ENCODE measurements at places on chromosomes 6 and 20.

GRCh38 chr20:24842918-24843715, 106.0 kb upstream of the CST7 start:
- H3K4me3 ChIP-seq, result no peak overlapping the region
- H3K36me3 ChIP-seq, result no peaks in the 10 kb centered on the region
- DNase-seq, result no peak
- peaks cover 36% of the 10 kb centered on the region for H3K27me3 ChIP-seq

DNA sequence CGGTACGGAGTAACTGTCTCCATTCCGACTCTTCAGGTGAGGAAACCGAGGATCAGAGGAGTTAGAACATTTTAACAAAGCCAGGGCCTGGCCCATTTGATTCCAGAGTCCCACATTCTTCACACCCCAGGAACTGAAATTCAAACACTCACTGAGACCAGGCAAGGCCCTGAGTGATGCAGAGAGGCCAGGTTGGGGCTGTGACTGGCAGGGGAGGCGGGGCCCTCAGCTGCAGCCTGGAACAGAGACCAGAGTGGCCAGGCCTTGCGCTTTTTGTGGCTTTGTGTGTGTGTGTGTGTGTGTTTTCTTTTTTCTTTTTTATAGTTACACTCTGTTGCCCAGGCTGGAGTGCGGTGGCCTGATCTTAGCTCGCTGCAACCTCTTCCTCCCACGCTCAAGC, 57.2 kb downstream of the BCAS4 start:
- no peak overlapping the region for H3K4me3 ChIP-seq
- H3K27me3 ChIP-seq, result no peaks in the 10 kb centered on the region
- peaks cover 3% of the 10 kb centered on the region for H3K4me1 ChIP-seq
- H3K36me3 ChIP-seq, result peaks cover 4% of the 10 kb centered on the region
- H3K27ac ChIP-seq, result peak overlapping the region; percentile 72
- DNase-seq, result no peak

GRCh38 chr6:56814308-56814707, 140.6 kb upstream of the BEND6 start:
- H3K36me3 ChIP-seq, result peaks cover 3% of the 10 kb centered on the region
- H3K4me1 ChIP-seq, result no peaks in the 10 kb centered on the region
- no peak overlapping the region for H3K4me3 ChIP-seq
- no peak overlapping the region for H3K27ac ChIP-seq
- H3K27me3 ChIP-seq, result no peaks in the 10 kb centered on the region

GRCh38 chr6:52574709-52575501, 2.0 kb downstream of the TRAM2 start:
- H3K27me3 ChIP-seq, result no peaks in the 10 kb centered on the region
- peak; percentile 59 for DNase-seq
- H3K4me3 ChIP-seq, result peak overlapping the region; percentile 77

DNA sequence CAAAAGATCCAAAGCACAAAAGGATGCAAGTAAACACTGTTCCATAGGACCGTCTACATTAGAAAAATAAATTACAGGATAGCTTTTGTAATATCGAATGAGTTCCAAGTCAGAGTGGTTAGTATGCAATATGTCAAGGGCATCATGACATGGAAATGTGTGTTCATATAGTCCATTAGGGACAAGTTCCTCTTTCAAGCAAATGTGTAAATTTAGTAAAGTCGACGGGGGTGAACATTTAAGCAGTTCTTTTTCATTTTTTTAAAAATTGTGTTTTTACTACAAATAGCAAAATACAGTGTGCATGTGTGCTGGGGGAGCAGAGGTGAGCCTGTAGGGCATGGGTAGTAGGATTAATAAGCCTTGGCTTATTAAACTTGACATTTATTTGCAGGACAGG, 359.0 kb downstream of the ESR1 start:
- no peaks in the 10 kb centered on the region for H3K27me3 ChIP-seq
- H3K36me3 ChIP-seq, result peaks cover 53% of the 10 kb centered on the region
- H3K27ac ChIP-seq, result peak overlapping the region; percentile 4
- H3K4me1 ChIP-seq, result peaks cover 28% of the 10 kb centered on the region

- no peak for DNase-seq
- H3K27ac ChIP-seq, result no peak overlapping the region
- no peaks in the 10 kb centered on the region for H3K4me1 ChIP-seq
- H3K27me3 ChIP-seq, result peaks cover 17% of the 10 kb centered on the region
- H3K36me3 ChIP-seq, result no peaks in the 10 kb centered on the region
- no peak overlapping the region for H3K4me3 ChIP-seq
Measured at GRCh38 chr20:56780266-56780665, 151.2 kb downstream of the TFAP2C start.

DNA sequence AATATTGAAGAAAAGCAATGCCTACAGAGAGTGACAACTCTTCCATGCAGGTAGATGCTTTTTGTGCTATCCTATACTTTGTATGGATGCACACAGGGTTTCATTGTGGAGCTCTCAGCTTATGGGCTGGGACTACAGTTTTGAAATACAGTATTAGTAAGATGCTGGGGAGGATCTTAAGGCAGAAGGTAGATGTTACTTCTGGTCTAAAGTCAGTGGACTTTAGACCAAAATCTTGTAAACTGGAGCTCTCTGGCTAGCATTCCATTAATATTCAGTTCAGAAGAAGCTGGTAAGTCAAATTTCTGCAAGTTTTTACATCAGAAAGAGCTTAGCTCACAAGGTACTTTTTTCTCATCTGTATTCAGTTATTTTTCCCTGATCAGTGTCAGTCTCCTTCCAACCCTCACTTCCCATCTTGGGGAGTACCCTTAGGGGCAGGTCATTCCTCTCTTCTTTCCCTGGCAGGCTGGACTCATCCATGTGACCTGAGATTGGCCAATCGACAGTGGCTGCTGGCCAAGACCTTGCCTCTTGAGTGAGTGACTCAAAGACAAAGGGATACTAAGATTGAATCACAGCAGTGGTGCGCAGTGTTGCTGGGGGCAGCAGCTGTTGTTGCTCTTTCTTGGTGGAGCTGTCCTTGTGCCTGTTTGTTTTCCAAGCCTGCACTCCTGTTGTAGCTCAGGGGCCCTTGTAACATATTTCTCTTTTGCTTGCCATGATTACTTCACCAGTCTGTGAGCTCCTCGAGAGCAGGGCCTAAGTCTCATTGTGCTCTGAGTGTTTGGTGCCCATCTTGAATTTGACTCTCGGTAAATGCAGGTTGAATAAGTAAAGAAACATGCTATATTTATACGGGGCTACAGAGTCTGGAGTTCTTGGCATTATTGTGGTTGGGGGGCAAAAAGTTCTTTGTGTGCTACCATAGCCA, 2.8 kb upstream of the PHF20 start:
- no peaks in the 10 kb centered on the region for H3K27me3 ChIP-seq
- H3K4me1 ChIP-seq, result peaks cover 51% of the 10 kb centered on the region
- peak overlapping the region; percentile 82 for H3K4me3 ChIP-seq
- DNase-seq, result no peak
- peaks cover 42% of the 10 kb centered on the region for H3K36me3 ChIP-seq

DNA sequence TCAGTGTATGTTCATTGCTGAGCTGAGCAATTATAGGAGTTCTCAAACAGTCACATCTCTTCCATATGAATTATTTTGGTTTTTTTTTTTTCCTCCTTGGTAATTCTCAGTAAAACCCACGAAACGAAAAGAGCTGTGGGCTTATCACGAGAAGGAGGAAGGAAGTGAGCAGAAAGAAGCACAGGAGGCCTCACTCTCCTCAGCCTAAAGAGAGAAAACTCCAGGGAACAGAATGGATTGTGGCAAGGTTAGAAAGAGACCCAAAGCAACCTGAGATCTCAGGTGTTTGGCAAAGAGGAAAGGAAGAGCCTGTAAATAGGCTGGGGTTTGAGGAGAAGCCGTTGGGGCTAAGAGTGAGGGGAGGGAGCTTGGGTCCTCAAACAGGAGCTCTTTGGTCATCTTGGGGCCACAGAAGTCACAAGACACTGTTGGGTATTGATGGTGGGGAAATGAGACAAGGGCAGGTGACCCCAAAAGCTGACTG, 67.8 kb upstream of the CITED2 start:
- H3K4me1 ChIP-seq, result peaks cover 5% of the 10 kb centered on the region
- peaks cover 8% of the 10 kb centered on the region for H3K27me3 ChIP-seq
- no peaks in the 10 kb centered on the region for H3K36me3 ChIP-seq
- no peak for DNase-seq
- H3K4me3 ChIP-seq, result no peak overlapping the region

- peaks cover 4% of the 10 kb centered on the region for H3K36me3 ChIP-seq
- no peak overlapping the region for H3K27ac ChIP-seq
- H3K4me3 ChIP-seq, result no peak overlapping the region
- H3K27me3 ChIP-seq, result peaks cover 50% of the 10 kb centered on the region
Measured at GRCh38 chr6:155352811-155353210, 38.5 kb upstream of the TFB1M start.

GRCh38 chr6:150312395-150312794, 56.4 kb upstream of the IYD start:
- H3K27ac ChIP-seq, result peak overlapping the region; percentile 95
- peaks cover 15% of the 10 kb centered on the region for H3K36me3 ChIP-seq
- H3K4me1 ChIP-seq, result peaks cover 44% of the 10 kb centered on the region
- DNase-seq, result no peak
- no peaks in the 10 kb centered on the region for H3K27me3 ChIP-seq

- H3K4me3 ChIP-seq, result no peak overlapping the region
- DNase-seq, result no peak
- no peak overlapping the region for H3K27ac ChIP-seq
- H3K4me1 ChIP-seq, result no peaks in the 10 kb centered on the region
- no peaks in the 10 kb centered on the region for H3K36me3 ChIP-seq
- peaks cover 25% of the 10 kb centered on the region for H3K27me3 ChIP-seq
Measured at GRCh38 chr6:118324116-118324515, 224.0 kb upstream of the PLN start.

GRCh38 chr6:5115168-5115567, 30.0 kb downstream of the PPP1R3G start:
- peaks cover 4% of the 10 kb centered on the region for H3K36me3 ChIP-seq
- no peak overlapping the region for H3K27ac ChIP-seq

DNA sequence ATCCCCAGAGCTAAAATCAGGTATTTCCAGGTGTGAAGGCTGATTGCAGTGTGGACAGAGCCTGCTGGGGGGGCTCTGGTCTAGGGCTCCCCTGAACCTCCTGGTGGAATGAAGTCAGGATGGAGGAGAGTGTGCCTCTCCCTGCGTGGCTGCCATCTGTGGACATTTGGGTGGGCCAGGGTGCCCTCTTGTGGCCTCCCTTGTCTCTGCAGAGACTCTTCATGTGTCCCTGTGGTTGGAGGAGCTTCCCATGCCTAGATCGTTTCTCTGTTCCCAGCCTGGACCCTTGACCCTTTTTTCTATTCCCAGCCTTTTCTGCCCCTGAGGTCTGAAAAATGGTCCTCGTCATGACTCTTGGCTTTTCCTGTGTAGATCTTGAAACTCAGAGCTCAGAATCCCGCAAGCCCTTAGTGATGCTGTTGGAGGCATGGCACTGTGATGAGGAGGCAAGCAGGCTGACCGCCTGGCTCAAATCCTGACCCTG, 9.9 kb upstream of the PSMF1 start:
- H3K36me3 ChIP-seq, result no peaks in the 10 kb centered on the region
- no peaks in the 10 kb centered on the region for H3K27me3 ChIP-seq
- H3K4me1 ChIP-seq, result peaks cover 6% of the 10 kb centered on the region
